ENCODE measurements at places on chromosomes 12 and 14. TPM values are rescaled to one million over a fixed set of nuclear protein-coding genes. Genes with fewer than 3 reads are reported as not detected.

Gene PLA2G1B
- 0.17 TPM for total RNA-seq

Gene FGF6
- not detected for total RNA-seq

Gene PLEKHD1
- under 0.01 TPM for total RNA-seq

Gene TAS2R9
- 0.09 TPM for total RNA-seq

Gene RDH16
- total RNA-seq: 0.16 TPM

Gene KERA
- total RNA-seq: not detected

Gene NFYB
- 30.9 TPM for total RNA-seq

Gene RAD51AP1
- total RNA-seq: 0.43 TPM

Gene SLC35F4
- 0.26 TPM for total RNA-seq

Gene FAM181A
- not detected for total RNA-seq

Gene CLEC2D
- total RNA-seq: 1.7 TPM

Gene PARP2
- 3.3 TPM for total RNA-seq

Gene HOXC5
- total RNA-seq: 0.16 TPM

Gene KRT71
- not detected for total RNA-seq

Gene PZP
- not detected for total RNA-seq

Gene ENDOU
- 0.09 TPM for total RNA-seq

Gene C12orf60
- total RNA-seq: 1.2 TPM

Gene KLRB1
- total RNA-seq: not detected
